ENCODE measurements at places on chromosomes 6 and 20. TPM values are rescaled to one million over a fixed set of nuclear protein-coding genes. Genes with fewer than 3 reads are reported as not detected.

Gene LINC00237
- total RNA-seq = 0.78 TPM

Gene TNF
- total RNA-seq = 0.23 TPM

Gene WASF1
- total RNA-seq = 28.9 TPM

Gene STMND1
- not detected for total RNA-seq

Gene RAET1L
- not detected for total RNA-seq

Gene GFRA4
- total RNA-seq = not detected

Gene KCNK5
- 41.8 TPM for total RNA-seq

Gene ADGB
- total RNA-seq = not detected

- no peak for DNase-seq
- no peaks in the 10 kb centered on the region for H3K27me3 ChIP-seq
- no peak overlapping the region for H3K4me3 ChIP-seq
- no peaks in the 10 kb centered on the region for H3K36me3 ChIP-seq
- peaks cover 29% of the 10 kb centered on the region for H3K4me1 ChIP-seq
- H3K27ac ChIP-seq = no peak overlapping the region
Measured at GRCh38 chr20:15618110-15618509, 955.1 kb downstream of the KIF16B start.

GRCh38 chr6:116876635-116877611 lies at the start of gene RFX6:
RFX6 (plus strand) TSS chr6:116877242; CDS start chr6:116877276, 34 bp downstream.
- peak within 1 kb of the TSS; percentile 91 for H3K4me3 ChIP-seq
- H3K27ac ChIP-seq = no peak within 1 kb of the TSS
- DNase-seq = peak; percentile 66
- peaks cover 9% of the 10 kb centered on the region for H3K4me1 ChIP-seq
- peaks cover 59% of the 10 kb centered on the region for H3K27me3 ChIP-seq

- no peaks in the 10 kb centered on the region for H3K36me3 ChIP-seq
- H3K4me3 ChIP-seq = peak overlapping the region; percentile 58
- peaks cover 59% of the 10 kb centered on the region for H3K27me3 ChIP-seq
- H3K27ac ChIP-seq = no peak overlapping the region
- peaks cover 28% of the 10 kb centered on the region for H3K4me1 ChIP-seq
- DNase-seq = peak; percentile 76
Measured at GRCh38 chr6:45663251-45664221, 285.8 kb upstream of the SUPT3H start.

DNA sequence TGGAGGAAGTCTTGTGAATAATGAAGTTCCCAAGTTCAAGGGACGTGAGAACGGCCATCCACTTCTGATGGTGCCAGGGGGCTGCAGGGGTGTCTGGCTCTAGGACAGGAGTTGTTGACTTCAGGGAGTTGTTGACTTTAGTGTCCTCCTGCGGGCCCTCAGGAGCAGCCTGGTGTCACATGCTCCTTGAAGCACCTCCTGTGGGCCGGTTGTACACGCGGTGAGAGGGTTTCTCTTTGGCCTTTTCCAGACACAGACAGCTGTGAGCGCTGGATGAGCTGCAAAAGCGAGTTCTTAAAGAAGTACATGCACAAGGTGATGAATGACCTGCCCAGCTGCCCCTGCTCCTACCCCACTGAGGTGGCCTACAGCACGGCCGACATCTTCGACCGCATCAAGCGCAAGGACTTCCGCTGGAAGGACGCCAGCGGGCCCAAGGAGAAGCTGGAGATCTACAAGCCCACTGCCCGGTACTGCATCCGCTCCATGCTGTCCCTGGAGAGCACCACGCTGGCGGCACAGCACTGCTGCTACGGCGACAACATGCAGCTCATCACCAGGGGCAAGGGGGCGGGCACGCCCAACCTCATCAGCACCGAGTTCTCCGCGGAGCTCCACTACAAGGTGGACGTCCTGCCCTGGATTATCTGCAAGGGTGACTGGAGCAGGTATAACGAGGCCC lies 77.8 kb downstream of the ISM1 start:
- DNase-seq = no peak
- H3K36me3 ChIP-seq = peaks cover 3% of the 10 kb centered on the region
- H3K4me1 ChIP-seq = no peaks in the 10 kb centered on the region
- no peaks in the 10 kb centered on the region for H3K27me3 ChIP-seq
- no peak overlapping the region for H3K4me3 ChIP-seq

DNA sequence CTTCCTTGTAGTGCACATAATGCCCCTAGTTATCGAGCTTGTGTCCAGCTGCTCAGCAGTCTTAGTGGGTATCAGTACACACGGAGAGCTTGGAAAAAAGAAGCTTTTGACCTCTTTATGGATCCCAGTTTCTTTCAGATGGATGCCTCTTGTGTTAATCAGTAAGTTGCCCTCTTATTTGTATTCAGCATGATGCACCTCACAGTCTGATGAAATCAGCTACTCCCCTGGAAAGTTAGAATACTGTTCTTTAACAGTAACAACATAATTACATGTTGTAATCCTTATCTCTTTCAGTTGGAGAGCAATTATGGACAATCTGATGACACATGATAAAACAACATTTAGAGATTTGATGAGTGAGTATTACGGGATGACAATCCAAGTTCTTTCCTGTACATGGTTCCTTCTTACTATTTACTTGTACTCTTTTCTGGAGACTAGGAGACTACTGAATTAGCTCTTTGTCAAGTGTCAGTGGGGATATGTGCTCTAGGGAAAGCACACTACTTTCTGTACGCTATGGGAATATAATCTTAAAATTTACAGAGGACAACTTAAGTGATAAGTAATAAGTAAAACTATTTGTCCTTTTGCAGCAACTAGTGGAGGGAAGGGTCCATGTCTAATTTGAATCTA lies 39.1 kb downstream of the PGM3 start:
- no peak overlapping the region for H3K4me3 ChIP-seq
- H3K27me3 ChIP-seq = no peaks in the 10 kb centered on the region
- H3K27ac ChIP-seq = no peak overlapping the region
- H3K4me1 ChIP-seq = no peaks in the 10 kb centered on the region

DNA sequence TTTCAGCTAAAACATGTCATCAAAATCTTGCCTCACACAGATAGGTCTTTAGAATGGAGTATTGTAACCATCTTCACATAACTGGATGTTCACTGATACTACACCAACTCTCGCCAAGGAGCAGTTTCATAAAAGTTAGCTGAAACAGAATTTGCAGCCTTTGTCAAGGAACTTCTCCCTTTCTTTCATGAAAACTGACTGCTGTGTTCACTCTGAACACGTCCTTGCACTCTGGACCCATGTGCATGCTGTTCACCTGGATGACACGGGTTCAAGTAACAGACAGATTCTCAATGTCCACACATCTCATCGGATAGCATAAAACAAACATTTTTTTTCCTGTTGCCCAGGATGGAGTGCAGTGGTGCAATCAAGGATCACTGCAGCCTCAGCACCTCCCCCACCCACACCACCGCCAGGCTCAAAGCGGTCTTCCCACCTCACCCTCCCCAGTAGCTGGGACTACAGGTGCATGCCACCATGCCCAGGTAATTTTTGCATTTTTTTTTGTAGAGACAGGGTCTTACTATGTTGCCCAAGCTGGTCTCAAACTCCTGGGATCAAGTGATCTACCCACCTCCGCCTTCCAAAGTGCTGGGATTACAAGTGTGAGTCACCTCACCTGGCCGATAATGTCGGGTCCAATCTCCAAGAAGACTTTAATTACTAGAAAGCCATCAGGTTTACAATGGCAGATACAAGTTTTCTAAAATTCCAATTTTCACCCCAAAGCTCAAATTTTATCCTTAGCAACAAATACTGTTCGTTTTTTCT lies 9.4 kb downstream of the DIDO1 start:
- H3K27ac ChIP-seq = peak overlapping the region; percentile 94
- no peaks in the 10 kb centered on the region for H3K27me3 ChIP-seq
- H3K4me1 ChIP-seq = peaks cover 73% of the 10 kb centered on the region
- peak; percentile 9 for DNase-seq

GRCh38 chr20:36175016-36175415 lies 20.5 kb downstream of the EPB41L1 start:
- no peaks in the 10 kb centered on the region for H3K27me3 ChIP-seq
- H3K4me3 ChIP-seq = no peak overlapping the region
- H3K4me1 ChIP-seq = peaks cover 18% of the 10 kb centered on the region
- no peak for DNase-seq
- no peak overlapping the region for H3K27ac ChIP-seq

- H3K27me3 ChIP-seq = no peaks in the 10 kb centered on the region
- DNase-seq = no peak
- peaks cover 10% of the 10 kb centered on the region for H3K4me1 ChIP-seq
- no peaks in the 10 kb centered on the region for H3K36me3 ChIP-seq
Measured at GRCh38 chr6:169292338-169293124, 38.9 kb upstream of the THBS2 start.

DNA sequence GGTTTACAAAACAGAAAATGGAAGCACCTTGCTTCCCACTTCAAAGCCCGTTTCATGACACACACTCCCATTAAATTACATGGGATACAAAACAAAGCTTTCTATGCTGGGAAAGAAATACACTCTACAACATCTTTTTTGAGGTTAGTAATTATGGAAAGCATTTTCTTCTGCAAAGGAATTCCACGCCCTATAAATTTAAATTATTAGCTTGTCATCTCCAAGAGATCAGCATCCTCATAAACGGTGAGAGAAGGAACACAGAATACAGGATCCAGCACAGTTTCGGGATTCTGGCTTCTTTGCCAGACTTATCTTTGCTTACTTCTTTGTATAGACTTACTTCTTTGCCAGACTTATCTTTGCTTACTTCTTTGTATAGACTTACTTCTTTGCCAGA lies 1.3 kb upstream of the SMPDL3A start:
- no peak for DNase-seq
- peaks cover 55% of the 10 kb centered on the region for H3K27me3 ChIP-seq
- H3K36me3 ChIP-seq = no peaks in the 10 kb centered on the region
- H3K27ac ChIP-seq = no peak overlapping the region
- H3K4me3 ChIP-seq = peak overlapping the region; percentile 75

DNA sequence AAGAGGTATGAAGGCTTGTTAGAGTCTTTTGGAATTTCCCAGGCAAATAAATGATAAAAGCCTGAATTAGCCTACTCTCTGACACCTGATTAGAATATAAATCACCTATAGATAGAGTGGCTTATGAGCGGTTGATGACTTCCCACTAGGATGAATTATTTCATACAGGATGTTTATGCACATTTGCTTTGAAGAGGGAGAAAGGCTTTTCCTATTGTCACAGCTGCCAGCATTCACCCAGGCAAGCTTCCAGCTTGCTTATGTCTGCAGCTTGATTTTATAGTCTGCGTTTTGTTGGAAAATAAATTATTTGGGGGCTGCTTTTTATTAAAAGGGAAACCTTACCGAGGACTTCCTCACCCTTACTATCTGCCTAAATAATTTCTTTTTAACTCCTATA lies 51.3 kb upstream of the EIF2S2 start:
- H3K36me3 ChIP-seq = no peaks in the 10 kb centered on the region
- peaks cover 7% of the 10 kb centered on the region for H3K4me1 ChIP-seq
- H3K27me3 ChIP-seq = peaks cover 1% of the 10 kb centered on the region
- H3K27ac ChIP-seq = no peak overlapping the region
- DNase-seq = no peak
- no peak overlapping the region for H3K4me3 ChIP-seq

GRCh38 chr20:61230166-61230565 lies 21.9 kb upstream of the CDH4 start:
- DNase-seq = no peak
- peaks cover 3% of the 10 kb centered on the region for H3K4me1 ChIP-seq
- peaks cover 78% of the 10 kb centered on the region for H3K27me3 ChIP-seq
- no peak overlapping the region for H3K4me3 ChIP-seq
